Tongue (tissue), 3 donors: ENCODE measurements at places on chromosomes 11 and 22.
A peak's percentile ranks its signal among the peaks of the same experiment; 100 is the strongest.

- no peak for DNase-seq
Observed at GRCh38 chr22:47061226-47061625, 298.8 kb downstream of the TBC1D22A start.

DNA sequence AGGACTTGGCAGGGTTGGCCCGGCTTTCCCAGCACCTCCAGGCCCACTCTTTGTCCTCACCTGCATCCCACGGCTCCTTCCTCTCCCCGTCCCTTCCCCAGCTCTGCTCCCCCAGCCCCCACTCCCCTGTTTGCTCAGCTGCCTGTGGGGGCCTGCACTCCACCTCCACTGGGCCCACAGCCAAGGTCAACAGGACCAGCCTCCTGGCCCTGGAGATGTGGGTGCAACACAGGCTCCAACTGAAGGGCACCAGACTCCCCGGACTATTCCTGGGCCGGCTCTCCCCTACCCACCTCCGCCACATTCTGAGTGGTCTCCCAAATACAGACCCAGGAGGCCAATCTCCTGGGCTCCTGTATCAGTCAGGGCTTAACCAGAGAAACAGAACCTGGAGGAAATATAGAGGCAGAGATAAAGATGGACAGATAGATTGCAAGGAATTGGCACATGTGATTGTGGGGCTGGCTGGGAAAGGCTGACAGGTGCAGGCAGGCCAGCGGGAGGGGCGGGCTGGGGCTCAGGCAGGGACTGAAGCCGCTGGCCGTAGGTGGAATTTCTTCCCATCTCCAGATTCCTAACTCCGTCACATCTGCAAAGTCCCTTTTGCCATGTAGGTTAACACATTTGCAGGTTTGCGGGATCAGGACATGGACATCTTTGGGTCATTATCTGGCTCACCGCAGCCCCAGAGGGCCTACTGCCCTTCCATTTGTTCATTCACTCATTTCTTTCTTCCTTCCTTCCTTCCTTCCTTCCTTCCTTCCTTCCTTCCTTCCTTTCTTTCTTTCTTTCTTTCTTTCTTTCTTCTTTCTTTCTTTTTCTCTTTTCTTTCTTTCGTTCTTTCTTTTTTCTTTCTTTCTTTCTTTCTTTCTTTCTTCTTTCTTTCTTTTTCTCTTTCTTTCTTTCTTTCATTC lies 45.8 kb upstream of the MYH9 start:
- DNase-seq, result peak; percentile 51

DNA sequence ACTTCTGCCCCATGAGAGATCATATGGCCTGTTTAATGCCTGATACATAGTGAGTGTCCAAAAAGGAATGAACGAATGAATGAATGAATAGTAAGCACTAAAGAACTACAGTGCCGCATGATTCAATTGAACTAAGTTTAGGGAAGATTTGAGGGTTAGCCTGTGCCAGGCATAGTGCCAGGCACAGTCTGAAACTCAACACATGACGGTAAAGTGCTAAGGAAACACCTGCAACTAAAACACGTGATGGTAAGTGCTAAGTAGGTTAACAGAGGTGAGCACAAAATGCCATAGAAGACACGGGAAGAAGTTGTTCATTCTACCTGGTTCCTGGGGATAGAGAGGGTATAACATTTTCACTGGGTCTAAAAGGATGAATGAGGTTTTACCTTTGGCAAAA lies 93.5 kb upstream of the DBX1 start:
- DNase-seq, result no peak

GRCh38 chr11:126592496-126593410 lies 237.3 kb downstream of the ST3GAL4 start:
- no peak for DNase-seq

DNA sequence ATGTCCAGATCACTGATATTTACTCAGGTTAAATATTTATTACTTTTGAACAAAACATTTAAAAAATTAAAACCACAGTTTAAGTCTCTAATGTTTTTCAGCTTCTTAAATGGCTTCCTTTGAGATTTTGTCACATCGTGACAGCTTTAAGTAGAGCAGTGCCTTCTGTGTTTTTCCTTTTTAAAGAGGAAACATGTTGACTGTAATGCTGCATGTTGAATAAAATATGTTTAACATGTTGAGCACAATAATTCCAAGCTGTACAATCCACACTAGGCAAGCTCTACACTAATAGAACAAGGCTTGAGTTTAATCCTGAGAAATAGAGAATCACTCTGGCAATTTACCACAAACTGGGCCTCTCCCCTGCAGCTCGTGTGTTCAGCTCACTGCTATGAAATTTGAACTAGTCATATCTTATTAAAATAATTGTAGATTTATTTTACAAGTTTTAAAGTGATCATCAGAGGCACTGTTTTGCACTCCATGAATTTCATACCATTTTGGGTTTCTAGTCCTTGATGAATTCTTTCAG lies 368.3 kb downstream of the SOX6 start:
- DNase-seq, result peak; percentile 55

DNA sequence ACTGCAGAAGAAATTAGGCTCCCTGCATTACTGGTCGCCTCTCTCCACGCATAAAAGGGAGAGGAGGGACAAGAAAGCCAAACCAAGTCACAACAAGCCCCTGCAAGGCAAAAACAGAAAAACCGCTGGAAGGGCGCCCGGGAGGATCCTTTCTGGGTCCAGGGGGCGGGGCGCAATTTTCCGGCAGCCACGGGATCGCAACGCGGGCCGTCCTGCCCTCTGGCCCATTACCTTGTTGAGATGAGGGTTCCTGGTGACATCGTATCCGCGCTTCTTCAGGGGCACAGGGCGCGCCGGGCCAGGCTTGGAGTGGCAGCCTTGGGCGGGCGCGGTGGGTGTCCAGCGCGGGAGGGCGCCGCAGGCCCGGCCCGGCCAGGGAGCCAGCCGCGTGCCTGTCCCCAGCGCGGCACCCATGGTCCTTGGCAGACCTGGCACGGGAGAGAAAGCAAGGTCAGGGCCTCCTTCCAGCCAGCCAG lies 847 bp downstream of the ME3 start:
- DNase-seq, result peak; percentile 81

GRCh38 chr11:35402751-35403660 lies 16.4 kb downstream of the SLC1A2 start:
- no peak for DNase-seq

DNA sequence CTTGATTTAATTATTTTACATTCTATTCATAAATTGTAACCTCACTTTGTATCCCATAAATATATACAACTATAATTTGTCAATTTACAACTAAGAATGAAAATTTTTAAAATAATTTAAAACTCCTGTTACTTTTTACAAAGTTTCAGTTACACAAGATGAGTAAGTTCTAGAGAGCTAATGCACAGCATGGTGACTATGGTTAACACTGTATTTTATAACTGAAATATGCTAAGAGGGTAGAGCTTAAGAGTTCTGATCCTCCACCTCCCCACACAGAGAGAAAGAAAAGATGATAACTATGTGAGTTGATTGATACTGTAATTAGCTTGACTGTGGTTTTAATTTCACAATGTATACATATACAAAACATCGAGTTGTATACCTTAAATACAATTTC lies 412.5 kb upstream of the DDI1 start:
- DNase-seq, result no peak

DNA sequence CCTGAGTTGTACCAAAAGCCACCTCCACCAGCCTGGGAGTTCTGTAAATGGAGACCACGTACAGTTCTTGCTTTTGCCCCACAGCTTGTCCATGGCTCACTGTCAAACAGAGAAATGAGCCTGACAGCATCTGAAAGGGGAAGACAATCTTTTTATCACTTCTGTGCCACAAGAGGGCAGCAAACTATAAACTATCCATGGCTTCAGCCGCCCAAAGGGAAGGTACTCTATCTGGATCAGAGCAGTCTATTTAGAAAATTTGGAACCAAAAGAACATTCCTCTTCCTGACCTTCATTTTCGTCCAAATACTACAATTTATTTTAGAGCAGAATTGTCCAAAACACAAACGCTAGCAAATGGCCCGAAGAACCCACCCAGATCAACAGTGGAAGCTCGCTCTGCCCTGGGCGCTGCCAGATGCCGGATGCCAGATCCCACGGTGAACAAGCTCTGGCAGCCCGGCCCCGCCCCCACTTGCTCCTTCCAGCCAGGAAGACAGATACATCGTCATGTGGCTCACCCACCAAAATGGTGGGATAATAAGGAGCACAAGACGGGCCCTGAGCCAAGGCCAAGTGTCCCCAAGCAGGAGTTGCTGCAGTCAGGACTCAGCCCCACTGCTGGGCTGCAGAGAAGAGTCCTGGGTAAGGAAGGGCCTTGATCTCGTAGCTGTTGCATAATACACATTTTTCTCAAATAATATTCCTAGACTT lies 23.9 kb upstream of the SCGB1A1 start:
- DNase-seq, result peak; percentile 95

DNA sequence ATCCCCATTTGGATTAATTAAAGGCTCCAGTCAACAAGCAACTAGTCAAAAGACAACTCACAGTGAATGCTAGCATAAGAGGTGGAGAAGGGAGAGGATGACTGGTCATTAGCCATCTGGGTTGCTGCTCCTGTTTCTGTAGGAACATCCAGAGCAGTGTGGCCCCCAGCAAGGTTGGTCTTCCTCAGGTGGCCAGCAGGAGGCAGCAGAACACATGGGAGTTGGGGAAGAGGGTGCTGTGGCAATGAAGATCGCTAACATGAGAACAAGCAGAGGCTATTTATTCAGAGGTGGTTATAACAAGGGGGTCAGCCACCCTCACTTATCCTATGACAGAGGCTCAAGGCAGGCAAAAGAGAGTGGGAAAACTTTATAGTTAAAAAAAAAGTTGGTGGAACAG lies 21.3 kb downstream of the IZUMO1R start:
- no peak for DNase-seq

- DNase-seq, result no peak
Observed at GRCh38 chr11:79381036-79381435, 59.8 kb downstream of the TENM4 start.

GRCh38 chr11:71532036-71532610 lies 5.1 kb downstream of the KRTAP5-7 start:
- DNase-seq, result no peak
